Occipital lobe (tissue), 3 donors: ENCODE measurements at places on chromosomes 1 and 21. TPM values are rescaled to one million over a fixed set of nuclear protein-coding genes. Genes with fewer than 3 reads are reported as not detected.

DNA sequence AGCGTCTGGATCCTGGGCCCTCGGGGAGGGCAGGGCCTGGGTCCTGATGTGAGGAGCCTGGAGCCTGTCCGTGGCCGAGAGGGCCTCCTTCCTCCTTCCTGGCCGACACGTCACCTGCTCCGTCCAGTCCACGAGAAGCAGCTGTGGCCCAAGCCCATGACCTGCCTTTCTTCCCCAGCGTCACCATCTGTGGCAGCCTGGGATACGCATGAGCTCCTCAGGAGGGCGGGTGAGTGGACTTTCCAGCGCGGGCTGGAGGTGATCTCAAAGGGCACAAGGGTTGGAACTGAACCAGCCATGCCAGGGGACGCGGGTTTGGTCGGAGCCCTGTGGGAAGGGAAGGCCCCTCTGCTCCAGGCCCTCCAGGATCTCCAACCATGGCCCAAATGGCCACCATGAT, 90.4 kb downstream of the DHRS3 start:
- DNase-seq: no peak

TMCC2 gene
- total RNA-seq: 45.9 TPM

DNA sequence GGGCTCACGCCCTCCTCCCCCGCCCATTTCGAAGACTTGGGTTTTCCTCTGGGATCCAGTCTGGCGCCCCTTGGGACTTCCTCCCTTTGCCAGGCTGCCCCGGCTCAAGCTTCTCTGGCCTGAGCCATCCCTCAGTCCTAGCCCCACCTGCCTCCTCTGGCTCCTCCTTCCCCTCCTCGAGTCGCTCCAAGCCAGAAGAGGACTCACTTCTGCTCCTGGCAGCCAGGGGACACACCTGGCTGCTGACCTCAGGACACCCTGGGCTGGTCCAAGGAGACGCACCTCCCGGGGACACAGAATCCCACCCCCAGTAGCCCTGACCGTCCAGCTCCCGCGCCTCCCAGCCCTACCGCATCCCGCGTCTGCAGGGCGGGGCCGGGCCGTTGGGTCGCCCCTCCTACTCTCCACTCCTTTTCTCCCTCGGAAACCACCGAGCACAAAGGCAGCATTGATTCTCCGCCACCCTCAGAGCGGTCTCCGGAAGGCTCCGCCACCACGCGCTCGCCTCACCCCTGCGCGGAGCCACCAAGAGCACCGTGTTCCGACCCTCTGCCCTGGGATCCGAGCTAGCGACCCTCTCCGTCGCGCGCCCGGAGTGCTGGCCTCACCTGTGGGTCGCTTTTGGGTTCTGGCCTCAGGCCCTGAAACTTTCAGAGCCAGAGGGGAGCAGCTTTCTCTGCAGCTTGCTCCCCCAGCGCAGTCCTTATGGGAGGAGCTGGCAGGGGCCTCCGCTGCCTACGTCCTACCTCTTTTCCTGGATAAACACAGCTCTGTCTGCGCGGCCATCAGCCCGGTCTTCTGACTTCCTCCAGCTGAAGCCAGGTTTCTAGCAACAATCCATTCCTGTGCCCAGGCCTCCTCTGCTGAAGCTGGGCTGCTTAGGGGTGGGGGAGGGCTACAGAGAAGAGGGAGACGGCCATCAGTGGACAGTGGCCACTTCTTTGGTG, at the start of gene C2CD4D:
C2CD4D (minus strand) TSS at position 364 of the 947 bp plus-strand sequence. CDS start 831 bp downstream, outside the sequence.
- peak; percentile 74 for DNase-seq

DNA sequence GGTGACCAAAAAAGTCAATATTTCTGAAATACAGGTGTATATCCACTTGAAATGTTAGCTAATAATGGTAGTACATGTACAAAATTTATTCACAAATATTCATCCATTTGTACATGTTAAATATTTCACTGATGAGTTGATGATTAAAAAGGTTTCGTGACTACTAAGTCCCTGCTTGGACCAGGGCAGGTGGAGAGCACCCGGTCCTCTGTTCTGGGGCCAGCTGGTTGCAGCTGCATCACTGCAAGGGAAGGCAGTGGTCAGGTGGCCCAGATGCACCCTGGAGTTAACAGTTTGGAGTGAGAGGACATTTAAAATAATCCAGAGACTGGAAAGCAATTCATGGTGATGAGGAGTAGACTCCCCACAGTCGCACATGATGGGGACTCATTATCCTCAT, 141.2 kb downstream of the ZBTB18 start:
- no peak for DNase-seq

DNA sequence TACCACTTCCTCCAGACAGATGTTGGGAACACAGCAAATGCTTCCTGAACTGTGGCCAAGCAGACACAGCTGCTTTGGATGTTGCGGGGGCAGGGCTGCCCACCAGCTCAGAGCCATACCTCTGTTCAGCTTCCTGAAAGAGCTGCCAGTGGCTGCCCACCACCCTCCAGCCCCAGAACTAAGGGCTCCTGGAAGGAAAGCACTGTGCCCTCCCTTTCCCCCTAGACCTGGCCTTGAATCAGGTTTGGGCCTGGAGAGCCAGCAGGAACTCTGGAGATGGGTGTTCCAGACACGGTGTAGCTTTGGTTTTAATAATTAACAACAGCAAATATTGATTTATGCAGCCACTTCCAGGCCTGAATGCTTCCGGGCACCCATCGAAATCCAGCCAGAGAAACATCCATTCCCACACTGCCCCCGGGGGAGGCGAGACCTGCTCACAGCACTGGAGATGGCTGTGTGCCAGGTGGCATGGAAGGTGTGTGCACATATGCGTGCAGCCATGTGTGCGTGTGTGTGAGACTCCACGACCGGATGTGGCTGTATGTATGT, 45.7 kb downstream of the RAP1GAP start:
- no peak for DNase-seq

GRCh38 chr21:41228492-41228891, 60.5 kb downstream of the BACE2 start:
- no peak for DNase-seq

GPR61 gene
- 5.3 TPM for total RNA-seq

- DNase-seq: peak; percentile 76
These were observed at the start of gene DOCK7 for GRCh38 chr1:62687903-62688686. Gene DOCK7, minus strand, starts transcription at chr1:62688386. Its CDS starts 122 bp downstream, at chr1:62688264.

CR2 gene
- total RNA-seq: not detected

OBSCN gene
- total RNA-seq: 42.4 TPM

AIM2 gene
- 23.4 TPM for total RNA-seq

- DNase-seq: peak; percentile 30
These were observed 2.7 kb upstream of the PSMD4 start for GRCh38 chr1:151251656-151252470.

DNA sequence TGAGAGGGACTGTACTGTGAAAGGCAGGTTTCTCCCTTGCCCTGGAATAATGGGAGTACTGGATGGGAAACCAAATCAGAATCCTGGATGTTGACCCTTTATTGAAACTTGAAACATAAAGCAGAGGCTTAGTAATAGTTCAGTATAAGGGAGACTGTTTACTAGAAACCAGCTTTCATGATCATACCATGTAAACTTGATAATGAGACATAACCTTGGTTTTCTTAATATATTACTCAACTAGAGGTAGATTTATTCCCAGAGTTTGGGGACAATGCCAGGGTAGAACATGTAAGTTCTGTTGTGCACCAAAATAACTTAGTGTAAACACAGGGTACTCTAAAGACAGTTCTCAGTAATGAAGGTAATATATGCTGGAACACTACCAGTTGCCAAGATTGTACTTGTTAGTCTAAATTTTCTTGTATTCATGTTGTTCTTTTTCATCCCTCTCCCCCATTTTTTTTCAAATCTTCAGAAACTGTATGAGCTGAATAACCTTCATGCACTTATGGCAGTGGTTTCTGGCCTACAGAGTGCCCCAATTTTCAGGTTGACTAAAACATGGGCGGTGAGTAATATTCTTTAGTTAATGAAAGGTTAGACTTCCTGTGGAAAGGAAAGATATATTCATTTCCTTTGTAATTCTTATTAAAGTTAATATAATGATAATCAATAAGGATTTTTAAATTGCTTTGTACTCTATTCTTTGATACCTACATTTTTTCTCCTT, 49.6 kb downstream of the ANGPTL1 start:
- no peak for DNase-seq

ANXA9 gene
- total RNA-seq: not detected

GRCh38 chr1:81811757-81812371, 11.1 kb downstream of the ADGRL2 start:
- no peak for DNase-seq

- no peak for DNase-seq
These were observed 3.8 kb downstream of the HMGB4 start for GRCh38 chr1:33867684-33868083.

DNA sequence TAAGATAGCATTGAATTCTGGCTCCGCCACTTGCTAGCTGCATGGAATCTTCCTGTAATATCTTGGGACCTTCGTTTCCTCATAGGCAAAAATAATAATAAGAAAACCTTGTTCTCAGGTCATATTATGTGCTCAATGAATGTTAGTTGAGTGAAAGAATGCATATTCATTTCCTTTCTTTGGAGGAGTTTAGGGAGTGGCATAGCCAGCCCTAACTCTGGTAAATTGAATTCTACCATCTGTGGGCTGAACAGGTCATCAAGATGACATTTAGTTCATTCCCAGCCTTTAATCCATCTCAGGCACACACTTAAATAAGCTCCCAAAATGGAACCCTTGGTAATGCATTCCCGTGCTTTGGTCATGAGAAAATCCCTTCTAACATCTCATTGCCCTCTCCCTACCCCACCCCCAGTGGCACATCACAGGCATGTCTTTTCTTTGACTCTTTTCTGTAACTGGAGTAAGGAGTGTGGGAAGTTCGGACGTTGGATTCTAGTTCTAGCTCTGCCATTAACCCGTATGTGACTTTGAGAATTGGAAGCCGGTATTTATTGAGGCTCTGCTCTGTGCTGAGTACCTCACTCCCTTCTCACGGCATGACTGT, 13.2 kb upstream of the MYOG start:
- no peak for DNase-seq

DNA sequence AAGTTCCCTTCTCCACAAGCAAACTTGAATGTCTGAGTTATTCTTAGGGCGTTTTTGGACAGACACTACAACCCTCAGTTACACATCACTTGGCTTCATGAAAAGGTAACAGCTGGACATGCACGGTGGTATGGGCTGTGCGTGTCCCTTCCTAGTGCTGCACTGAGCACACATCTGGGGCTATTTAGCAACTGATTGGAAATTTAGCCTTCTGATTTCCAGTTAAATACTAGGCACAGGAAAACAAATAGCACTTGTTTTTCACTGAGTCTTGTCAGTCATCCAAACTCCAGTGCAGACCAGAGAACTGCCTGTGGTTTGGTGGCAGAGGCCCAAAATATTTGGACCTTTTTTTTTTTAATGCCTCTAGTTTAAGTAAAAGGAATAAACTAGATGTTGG, 134.7 kb downstream of the TGFBR3 start:
- DNase-seq: no peak

GABPB2 gene
- 12.6 TPM for total RNA-seq

DNA sequence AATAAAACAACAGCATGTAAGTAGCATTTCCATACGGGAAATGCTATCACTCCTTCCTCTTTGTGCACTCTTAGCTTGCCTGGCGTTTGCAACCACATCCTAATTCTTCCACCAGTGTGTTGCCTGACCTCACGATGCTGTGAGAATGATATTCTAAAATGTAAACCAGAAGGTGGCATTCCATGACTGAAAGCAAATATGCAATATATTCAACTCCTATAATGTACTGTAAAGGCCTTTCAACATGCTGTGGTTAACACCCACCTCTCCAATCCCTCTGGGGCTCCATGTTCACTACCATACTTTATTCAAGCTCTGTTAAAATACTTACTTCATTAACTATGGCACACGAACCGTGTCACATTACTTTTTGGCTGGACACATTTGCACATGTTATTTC, 420.6 kb upstream of the DEPDC1 start:
- DNase-seq: no peak

- DNase-seq: no peak
These were observed 18.0 kb downstream of the CSF1 start for GRCh38 chr1:109928591-109929111.

- DNase-seq: no peak
These were observed 15.7 kb downstream of the GPR3 start for GRCh38 chr1:27408151-27408550.

- no peak for DNase-seq
These were observed 468.7 kb downstream of the PTBP2 start for GRCh38 chr1:97190326-97190725.

IGSF21 gene
- total RNA-seq: 45.9 TPM

- no peak for DNase-seq
These were observed 10.8 kb upstream of the SMAP2 start for GRCh38 chr1:40362699-40363098.

DNA sequence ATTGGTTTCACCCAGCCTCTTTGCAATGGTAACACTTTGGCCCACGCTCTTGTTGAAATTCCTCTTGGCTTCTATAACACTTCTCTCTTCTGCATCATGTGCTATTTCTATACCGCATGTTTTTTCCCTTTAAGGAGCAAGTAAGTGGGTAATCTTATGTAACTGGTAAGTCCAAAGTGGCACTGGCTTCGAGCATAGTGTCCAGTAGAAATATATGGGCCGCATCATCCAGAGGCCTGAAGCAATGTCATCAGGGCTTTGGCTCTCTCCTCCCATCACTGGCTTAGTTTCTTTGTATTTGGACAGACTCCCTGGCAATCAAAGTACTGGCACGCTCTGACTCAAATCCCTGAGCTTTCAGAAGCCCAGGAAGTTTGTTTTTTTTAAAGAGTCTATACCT, 17.5 kb downstream of the CHML start:
- DNase-seq: no peak

WNT3A gene
- total RNA-seq: not detected

DNA sequence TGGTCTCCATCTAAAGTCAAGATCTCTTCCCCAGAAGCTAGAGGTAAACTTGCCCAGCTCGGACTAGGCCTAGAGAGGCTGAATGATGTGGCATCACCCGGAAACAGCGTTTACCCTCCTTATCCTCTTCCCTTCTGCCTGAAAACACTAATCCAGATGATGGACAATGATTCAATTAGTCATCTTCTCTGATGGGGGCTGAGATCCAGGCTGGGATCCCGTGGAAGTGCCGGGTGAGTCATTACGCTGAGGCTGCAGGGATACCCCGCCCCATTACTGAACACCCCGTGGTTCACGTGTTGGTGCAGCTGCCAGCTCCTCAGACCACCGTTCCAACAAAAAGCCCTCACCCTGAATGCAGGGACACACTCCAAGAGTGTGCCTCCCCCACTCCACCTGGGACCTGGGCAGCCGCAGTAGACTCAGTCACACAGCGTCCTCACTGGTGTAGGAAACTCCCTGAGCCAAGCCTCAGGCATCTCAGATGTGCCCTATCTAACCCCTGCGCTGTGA, 2.0 kb downstream of the S100A6 start:
- peak; percentile 31 for DNase-seq
